ENCODE measurements at places on chromosomes 7 and 10. TPM values are rescaled to one million over a fixed set of nuclear protein-coding genes. Genes with fewer than 3 reads are reported as not detected.

Gene PHYHIPL
- not detected for polyA plus RNA-seq

Gene TLX1
- not detected for polyA plus RNA-seq

Gene SLC16A9
- not detected for polyA plus RNA-seq

Gene SHOC2
- polyA plus RNA-seq, result 68.9 TPM

Gene WDFY4
- 44.0 TPM for polyA plus RNA-seq
